Activated naive CD4-positive, alpha-beta T cell treated with anti-CD3 and anti-CD28 coated beads, Interleukin-2, amount 10 ng/mL, durations not matched to agents 7 days and 5 days (primary cell): ENCODE measurements at places on chromosomes 7 and 10.
A peak's percentile ranks its signal among the peaks of the same experiment; 100 is the strongest.

DNA sequence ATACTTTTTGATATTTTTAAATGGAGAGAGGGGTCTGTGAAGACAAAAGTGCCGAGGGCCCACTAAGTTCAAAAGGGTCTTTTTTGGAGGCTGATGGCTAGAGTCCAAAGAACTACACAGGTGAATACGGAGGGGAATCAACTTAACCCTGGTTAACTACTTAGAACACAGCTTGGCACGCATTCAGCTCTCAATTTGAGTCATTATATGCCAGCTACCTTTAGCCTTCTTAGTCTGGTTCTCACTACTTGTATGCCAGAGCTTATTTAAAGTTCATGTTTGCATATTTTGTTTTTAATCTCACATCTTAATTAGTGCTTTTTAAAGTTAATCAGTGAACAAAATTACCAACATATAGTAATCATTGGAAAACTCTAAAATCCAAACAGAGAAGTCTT lies 80.8 kb downstream of the VWDE start:
- no peak overlapping the region for H3K4me3 ChIP-seq
- H3K27ac ChIP-seq, result no peak overlapping the region
- H3K36me3 ChIP-seq, result no peaks in the 10 kb centered on the region
- no peaks in the 10 kb centered on the region for H3K4me1 ChIP-seq
- no peaks in the 10 kb centered on the region for H3K27me3 ChIP-seq
- no peak for DNase-seq

DNA sequence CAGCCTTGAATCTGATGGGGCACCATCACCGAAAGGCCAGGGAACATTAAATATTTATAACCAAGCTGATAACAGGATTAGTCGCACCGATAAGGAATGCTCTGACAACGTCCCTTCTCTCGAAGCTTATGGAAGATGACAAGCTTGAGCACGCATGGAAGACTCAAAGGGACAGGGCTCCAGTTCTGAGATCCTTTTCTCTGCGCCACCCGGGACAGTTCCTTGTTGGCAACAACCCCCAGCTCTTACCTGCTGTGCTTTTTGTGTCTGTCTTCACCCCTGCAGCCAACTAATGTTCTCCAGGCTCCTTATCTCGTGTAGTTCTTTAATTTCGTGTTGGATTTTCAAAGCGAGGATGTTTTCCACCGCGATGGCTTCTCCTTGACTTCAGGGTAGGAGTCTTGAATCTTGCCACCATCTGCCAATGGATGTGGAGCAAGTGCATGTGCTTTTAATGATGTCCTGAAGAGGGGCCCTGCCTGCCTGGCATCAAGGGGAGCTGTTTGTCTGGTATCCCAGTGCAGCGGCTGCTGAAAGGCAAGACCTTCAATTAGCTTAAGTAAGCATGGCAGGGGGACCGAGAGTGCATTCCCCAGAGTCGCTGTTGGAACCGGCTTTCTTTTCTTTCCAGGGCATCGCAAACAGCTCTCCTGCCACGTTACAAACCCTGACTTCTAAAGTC lies 354 bp upstream of the FERD3L start:
- H3K27me3 ChIP-seq, result peaks cover 44% of the 10 kb centered on the region
- no peak overlapping the region for H3K27ac ChIP-seq
- no peak overlapping the region for H3K4me3 ChIP-seq
- H3K36me3 ChIP-seq, result no peaks in the 10 kb centered on the region
- no peaks in the 10 kb centered on the region for H3K4me1 ChIP-seq
- no peak for DNase-seq

- H3K4me1 ChIP-seq, result no peaks in the 10 kb centered on the region
- no peak overlapping the region for H3K27ac ChIP-seq
- H3K27me3 ChIP-seq, result no peaks in the 10 kb centered on the region
- no peak for DNase-seq
Observed at GRCh38 chr10:123774132-123774742, 108.1 kb downstream of the GPR26 start.

DNA sequence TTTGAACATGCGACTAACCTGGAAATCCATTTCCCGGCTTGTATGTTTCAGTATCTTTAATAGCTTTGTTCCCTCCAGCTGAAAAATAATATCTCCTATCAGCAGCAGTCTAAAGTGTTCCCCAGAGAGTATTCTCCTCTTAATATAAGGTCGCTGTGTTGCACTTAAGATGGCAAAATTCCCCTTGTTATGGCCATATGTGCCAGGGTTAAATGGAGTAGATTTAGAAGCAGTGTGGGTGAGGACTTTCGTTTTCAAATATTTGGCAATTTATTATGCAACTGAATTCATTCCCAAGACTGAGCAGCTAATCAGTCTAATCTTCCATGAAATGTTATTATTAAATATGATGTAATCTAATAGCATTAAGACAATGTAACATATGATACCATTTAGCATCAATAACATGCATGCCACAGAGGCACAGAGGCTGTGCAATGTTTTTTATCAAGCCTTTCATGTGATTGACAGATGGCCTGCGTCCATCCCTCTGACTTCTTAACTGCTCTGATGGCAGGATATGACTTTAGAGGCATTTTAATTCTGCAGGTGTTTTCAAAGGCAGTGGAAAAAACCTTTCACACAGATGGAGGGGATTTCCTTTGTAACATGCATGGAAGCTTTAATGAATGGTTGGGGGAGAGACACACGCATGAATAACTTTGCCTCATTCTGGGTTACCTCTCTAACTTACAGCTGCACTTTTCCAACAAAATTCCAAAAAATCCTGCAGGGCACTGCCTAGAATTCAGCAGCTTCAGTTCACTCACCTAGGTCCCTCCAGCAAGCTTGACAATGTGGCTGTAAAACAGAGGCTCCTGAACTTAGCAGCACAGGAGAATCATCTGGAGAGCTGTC lies 55.1 kb upstream of the ZPBP start:
- DNase-seq, result peak; percentile 52
- H3K4me1 ChIP-seq, result peaks cover 67% of the 10 kb centered on the region
- peaks cover 4% of the 10 kb centered on the region for H3K36me3 ChIP-seq
- H3K27ac ChIP-seq, result peak overlapping the region; percentile 67

DNA sequence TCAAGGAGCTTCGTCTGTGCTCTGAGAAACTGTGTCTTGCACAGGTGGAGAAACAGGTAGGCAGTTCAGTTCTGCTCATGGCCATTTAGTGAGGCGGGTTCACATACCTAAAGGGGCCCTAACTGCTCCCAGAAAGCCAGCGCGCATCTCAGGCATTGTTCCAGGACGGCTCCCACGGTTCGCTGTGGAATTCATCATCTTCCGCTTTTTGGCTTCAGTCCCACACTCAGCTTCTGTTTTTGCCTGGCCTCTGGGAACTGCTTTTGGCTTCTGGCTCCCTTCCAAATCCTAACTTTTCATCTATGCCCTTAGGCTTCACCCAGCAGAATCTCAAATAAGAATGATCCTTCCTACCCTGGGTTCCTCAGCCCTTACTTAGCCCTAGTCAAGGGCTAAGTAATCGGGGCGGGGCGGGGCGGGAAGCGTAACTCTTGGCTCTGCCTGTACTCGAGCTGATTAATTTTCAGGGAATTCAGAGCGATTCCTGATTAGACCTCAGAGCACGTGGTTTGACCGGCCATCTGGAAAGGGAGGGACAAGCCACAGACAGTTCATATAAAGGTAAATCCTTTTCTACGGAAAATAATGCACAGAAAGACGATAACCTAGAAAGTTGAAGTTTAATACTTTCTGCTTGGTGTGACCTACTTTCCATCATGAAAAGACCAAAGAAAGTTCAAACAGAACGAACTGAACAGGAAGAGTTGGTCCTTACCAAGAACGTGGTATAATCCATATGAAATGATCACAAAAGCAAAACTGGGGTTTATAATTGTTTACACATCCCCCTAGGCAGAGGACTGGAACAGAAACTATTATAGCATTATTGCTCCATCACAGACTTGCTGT lies 105.7 kb downstream of the ST8SIA6 start:
- no peaks in the 10 kb centered on the region for H3K4me1 ChIP-seq
- H3K27ac ChIP-seq, result no peak overlapping the region
- DNase-seq, result no peak
- H3K36me3 ChIP-seq, result no peaks in the 10 kb centered on the region
- peaks cover 3% of the 10 kb centered on the region for H3K27me3 ChIP-seq

- H3K4me3 ChIP-seq, result no peak overlapping the region
- DNase-seq, result no peak
- peaks cover 13% of the 10 kb centered on the region for H3K36me3 ChIP-seq
- H3K27ac ChIP-seq, result no peak overlapping the region
- no peaks in the 10 kb centered on the region for H3K27me3 ChIP-seq
- H3K4me1 ChIP-seq, result peaks cover 21% of the 10 kb centered on the region
Observed at GRCh38 chr7:130048906-130049305, 2.3 kb downstream of the ZC3HC1 start.

- no peak overlapping the region for H3K4me3 ChIP-seq
- H3K27ac ChIP-seq, result peak overlapping the region; percentile 77
- no peaks in the 10 kb centered on the region for H3K27me3 ChIP-seq
- peaks cover 87% of the 10 kb centered on the region for H3K4me1 ChIP-seq
- no peak for DNase-seq
Observed at GRCh38 chr10:14554091-14554490, 220.6 kb downstream of the FAM107B start.

DNA sequence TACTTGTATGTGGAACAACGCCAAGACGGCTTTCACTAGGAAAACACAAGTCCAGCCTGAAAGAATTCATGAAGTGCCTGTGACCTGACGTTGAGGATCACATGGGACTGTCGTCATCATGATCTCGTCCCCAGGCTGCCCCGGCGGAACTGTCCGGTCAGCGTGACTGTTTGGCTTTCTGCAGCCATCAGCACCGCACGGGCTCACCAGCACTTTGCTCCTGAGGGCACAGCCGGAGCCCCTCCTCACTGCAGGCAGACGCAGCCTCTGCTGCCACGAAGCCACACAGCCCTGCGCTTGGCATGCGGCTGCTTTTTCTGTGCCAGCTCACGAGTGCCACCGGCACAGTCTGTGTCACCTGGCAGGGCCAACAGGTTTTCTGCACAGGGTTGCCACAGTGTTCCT lies 9.4 kb upstream of the GET4 start:
- H3K36me3 ChIP-seq, result peaks cover 40% of the 10 kb centered on the region
- H3K4me3 ChIP-seq, result no peak overlapping the region
- no peak for DNase-seq
- no peak overlapping the region for H3K27ac ChIP-seq
- no peaks in the 10 kb centered on the region for H3K27me3 ChIP-seq
